ENCODE measurements at places on chromosomes 3 and 15.

GRCh38 chr3:197713477-197713822, 23.3 kb downstream of the RUBCN start:
- DNase-seq = no peak

DNA sequence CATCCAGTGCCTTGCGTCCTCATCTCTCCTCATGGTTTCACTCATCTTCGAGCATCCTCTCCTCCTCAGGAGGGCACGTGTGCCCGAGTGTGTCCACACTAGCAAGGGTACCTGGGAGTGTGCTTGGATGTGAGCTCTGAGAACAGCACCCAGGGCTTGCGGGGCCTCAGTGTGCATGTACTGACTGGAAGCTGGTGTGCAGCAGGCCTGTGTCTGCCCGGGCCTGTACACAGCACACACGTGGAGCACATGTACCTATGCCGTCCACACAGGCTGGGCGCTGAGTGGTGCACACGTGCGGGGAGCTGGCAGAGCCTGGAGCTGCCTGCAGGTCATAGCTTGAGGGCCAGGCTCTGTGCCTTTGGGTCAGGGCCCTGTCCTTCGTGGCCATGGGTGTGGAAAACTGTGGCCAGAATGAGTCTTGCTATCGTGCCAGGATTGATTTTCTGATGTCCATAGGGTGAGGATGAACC, 34.9 kb downstream of the TSPAN3 start:
- DNase-seq = no peak

GRCh38 chr3:61340931-61341461, 89.7 kb upstream of the FHIT start:
- no peak for DNase-seq

DNA sequence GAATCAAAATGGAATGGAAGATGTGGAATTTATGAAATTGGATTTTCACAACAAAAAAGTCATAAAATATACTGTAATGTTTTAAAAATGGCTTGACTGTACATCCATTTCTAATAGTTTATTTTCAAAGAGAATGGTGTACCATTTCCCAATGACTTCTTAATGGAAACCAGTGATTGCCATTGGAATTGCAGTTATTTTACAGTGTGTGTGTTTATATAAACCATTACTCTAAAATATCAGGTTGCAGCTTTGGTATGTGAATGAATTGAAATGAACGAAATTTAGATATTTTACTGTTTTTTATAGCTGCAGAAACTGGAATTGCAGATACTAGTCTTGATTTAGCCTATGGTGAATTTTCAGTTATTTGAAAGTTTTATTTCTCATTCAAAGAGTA, 165.6 kb downstream of the UBE2E2 start:
- no peak for DNase-seq

GRCh38 chr3:24604215-24604614, 109.6 kb upstream of the THRB start:
- DNase-seq = no peak

GRCh38 chr3:15102836-15103235, 3.9 kb upstream of the RBSN start:
- no peak for DNase-seq

- no peak for DNase-seq
These were observed 169.1 kb upstream of the NSMCE3 start for GRCh38 chr15:29438703-29439055.

GRCh38 chr3:14324224-14324944, 78.0 kb upstream of the SLC6A6 start:
- DNase-seq = peak; percentile 20

GRCh38 chr3:140428380-140428779, 249.5 kb upstream of the TRIM42 start:
- DNase-seq = no peak

- DNase-seq = no peak
These were observed 145.9 kb downstream of the DNAJB8 start for GRCh38 chr3:128320551-128321340.

GRCh38 chr3:59290358-59290757, 240.5 kb upstream of the CFAP20DC start:
- peak; percentile 59 for DNase-seq

DNA sequence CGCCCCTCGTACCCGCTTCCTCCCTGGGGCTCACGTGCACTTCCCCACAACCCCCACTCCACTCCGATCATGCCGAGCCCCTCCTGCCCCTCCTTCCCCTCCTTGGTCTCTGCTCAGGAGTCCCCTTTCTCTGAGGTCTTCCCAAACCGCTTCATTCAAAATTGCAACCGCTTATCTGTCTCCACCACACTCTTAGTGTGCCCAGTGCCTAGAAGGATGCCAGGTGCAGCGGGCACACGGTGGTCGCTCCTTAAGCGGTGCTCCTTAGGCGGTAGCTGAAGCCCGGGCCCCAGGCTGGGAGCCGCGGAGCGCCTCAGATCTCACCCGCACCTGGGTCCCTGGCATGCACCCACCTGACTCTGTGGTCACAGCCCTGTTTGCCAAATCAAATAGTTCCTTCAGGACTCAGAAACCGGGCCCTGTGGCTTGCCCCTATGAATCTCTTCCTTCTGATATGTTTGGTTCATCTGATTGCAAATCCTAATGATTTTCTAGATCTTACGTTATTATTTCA, 524.5 kb downstream of the OCA2 start:
- no peak for DNase-seq

- DNase-seq = peak; percentile 57
These were observed 77.4 kb upstream of the PLCL2 start for GRCh38 chr3:16807391-16807790.

DNA sequence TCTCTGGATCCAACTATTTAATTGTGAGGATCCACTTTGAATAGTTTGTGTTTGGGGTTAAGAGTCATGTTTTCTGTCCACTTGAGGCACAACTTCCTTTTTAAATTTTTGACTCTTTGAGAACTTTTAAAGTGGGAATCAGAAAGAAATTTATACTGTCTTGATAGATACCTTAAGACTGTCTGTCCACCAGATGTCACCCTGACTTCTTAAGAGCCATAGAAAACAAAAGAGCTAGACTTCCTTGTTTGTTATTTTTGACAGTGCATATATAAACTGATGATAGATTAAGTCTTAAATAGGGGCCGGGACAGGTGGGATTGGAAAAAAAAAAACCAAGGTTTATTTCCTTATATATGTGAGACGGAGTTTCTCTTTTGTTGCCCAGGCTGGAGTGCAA, 52.1 kb upstream of the WDR72 start:
- DNase-seq = no peak

DNA sequence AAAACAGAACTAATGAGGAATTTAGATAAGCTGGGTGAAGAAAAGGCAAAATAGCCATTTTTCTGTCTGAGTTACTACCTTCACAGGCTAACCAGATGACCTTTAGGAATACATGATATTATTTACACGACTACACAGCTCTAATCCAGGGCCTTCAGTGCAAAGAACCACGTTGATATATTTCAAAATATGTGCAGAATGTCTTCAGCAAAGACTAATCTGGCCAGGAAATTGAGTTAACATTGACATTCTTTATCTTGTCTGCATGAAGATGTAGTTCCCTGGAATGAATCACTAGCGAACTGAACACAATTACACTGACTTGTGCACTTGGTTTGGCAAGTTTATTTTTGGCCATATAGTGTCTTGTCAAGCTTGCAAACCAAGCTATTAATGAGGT, 41.5 kb downstream of the PDHB start:
- no peak for DNase-seq

- DNase-seq = no peak
These were observed 257.0 kb downstream of the SV2B start for GRCh38 chr15:91357011-91357410.

DNA sequence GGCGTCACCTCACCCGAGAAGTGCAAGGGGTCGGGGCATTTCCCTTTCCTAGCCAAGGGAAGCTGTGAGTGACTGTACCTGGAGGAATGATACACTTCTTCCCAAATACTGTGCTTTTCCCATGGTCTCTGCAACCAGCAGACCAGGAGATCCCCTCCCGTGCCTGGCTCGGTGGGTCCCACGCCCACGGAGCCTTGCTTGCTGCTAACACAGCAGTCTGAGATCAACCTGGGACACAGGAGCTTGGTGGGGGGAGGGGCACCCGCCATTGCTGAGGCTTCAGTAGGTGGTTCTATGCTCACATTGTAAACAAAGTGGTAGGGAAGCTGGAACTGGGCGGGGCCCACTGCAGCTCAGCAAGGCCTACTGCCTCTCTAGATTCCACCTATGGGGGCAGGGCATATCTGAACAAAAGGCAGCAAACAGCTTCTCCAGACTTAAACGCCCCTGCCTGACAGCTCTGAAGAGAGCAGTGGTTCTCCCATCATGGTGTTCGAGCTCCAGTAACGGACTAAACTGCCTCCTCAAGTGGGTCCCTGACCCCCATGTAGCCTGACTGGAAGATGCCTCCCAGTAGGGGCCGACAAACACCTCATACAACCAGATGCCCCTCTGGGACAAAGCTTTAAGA, 31.4 kb upstream of the ABHD5 start:
- no peak for DNase-seq

GRCh38 chr3:123871946-123872345, 12.2 kb downstream of the MYLK start:
- peak; percentile 54 for DNase-seq

GRCh38 chr3:138426211-138426610, 8.2 kb upstream of the ESYT3 start:
- DNase-seq = no peak

DNA sequence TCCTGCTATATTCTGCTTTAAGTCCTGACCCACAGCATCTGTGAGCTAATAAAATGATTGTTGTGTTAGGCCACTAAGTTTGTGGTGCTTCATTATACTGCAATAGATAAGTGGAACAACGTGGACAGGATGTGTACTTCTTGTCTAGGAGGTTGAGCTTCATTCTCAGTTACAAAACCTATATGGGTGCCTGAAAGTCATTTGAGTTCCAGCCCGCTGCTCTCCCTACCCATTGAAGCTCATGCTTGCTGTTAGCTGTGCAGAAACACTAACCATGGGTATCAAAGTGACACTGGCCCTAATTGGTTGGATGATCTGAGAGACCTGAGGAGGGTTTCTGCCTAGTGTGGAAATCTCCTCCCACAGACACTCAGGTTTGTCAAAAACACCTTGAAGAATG, 357.2 kb downstream of the PDCD6IP start:
- no peak for DNase-seq

DNA sequence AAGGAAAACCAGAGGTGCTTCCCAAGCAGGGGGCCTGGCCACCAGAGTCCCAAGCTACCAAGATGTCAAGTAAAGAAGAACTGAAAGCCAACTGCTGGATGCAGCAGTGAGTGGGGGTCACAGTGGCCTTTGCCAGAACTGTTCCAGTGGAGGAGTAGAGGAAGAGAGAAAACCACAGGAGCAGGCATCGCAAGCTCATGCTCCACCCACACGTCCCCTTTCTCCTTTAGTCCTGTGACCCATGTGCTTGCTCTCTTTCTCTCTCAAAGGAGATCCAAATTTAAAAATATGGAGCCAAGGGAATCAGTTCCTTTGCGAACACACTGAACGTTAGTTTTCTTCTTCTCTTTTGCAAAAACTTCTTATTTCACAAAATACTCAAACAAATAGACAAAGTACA, 12.4 kb upstream of the ABHD2 start:
- no peak for DNase-seq

- peak; percentile 97 for DNase-seq
These were observed 109.7 kb upstream of the GADL1 start for GRCh38 chr3:31004025-31004678.

- DNase-seq = no peak
These were observed 4.3 kb downstream of the SLC6A20 start for GRCh38 chr3:45792036-45792435.

DNA sequence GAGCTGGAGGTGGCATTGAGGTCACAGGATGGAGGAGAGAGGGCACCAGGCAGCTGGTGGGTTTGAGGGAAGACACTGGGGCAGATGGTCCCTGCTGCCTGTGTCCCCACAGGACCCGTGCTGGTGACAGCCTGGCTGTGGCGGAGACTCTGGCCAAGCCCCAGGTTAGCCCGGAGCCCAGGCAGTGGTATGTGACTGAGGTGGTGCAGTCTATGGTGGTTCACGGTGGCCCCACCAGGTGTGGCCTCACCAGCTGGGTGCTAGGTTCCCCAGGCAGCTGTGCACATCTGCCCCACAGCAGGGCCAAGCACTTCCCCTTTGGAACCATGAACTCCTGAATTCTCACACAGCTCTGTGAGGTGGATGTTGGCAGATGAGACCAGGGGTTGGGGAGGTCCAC, 15.4 kb downstream of the PLXNA1 start:
- no peak for DNase-seq

DNA sequence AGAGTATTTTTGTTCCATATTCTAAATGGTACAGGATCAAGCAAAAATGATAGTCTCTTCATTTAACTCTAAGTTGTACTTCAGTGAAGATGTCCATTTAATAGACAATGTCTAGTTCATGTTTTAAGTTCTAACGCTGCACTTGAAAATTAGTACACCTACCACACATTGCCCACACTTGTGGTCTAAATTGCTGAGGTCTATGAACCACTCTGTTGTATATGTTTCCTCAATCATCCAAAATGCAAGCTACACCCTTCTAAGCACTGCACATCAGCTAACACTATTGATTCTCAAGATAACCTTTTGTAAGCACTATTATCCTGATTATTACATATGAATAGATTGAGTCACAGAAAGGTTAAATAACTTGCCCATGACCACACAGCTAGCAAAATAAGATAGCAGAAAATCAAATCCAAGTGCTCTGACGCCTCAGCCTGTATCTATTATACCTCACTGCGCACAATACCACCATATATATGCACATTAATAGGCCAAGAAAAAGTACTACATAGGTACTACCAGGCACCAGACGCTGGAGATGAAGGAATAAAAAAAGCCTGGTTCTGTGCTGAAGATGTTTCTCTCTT, 6.4 kb downstream of the GOLIM4 start:
- no peak for DNase-seq

DNA sequence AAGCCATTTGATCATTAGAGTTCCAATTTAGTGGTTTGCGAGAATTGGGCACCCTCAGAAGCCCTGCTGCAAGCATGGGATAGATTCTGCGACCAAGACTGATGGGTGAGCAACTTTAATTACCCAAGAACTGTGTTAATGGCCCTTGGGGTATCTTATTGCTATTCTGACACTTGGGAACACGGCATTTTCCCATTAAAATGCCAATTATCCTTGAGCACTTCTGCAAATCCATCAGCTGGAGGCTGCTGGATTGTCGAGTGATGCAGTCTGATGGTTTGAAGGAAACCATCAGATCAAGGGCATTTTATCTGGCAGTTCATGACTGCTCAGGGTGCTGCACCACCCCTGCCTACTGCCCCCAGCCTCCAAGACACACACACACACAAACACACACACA, 183.6 kb upstream of the PROK2 start:
- no peak for DNase-seq

DNA sequence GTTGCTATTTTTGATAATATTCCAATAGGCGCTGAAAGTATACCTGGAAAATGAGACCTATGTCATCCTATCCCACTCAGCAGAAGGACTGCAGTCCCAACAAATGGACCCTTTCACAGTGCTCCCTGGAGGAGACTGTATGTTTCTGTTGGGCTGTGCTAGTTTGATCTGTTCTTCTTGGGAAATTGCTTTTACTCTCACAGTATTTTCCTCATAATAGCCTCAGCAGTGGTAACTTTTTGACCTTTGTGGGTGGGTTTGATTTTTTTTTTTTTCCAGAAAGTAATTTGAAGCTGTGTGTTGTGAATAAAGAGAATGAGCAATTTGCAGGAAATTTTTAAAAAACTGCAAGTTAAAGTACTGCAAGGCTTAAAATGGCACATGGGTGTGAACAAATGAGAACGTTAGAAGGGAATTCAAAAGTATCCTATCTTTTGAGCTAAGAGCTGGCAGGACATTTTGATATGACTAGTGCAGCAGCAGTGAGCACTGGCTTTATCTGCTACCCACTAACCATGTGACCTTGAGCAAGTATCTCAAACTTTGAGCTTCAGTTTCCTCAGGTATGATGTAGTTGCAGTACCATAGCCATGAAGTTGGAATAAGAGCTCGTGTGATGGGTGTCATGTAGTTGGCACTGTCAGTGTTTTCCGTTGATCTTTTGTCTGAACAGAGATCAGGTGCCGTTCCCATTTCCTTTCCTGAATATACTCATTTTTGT, 118.4 kb downstream of the ATG7 start:
- DNase-seq = no peak
